ENCODE measurements at places on chromosomes 5 and 9.

- DNase-seq: no peak
These were observed 247.8 kb downstream of the AOPEP start for GRCh38 chr9:94974154-94974879.

GRCh38 chr5:181114844-181115778, 15.9 kb downstream of the OR2V1 start:
- no peak for DNase-seq

GRCh38 chr5:170590566-170590965, 86.7 kb downstream of the KCNIP1 start:
- DNase-seq: no peak

DNA sequence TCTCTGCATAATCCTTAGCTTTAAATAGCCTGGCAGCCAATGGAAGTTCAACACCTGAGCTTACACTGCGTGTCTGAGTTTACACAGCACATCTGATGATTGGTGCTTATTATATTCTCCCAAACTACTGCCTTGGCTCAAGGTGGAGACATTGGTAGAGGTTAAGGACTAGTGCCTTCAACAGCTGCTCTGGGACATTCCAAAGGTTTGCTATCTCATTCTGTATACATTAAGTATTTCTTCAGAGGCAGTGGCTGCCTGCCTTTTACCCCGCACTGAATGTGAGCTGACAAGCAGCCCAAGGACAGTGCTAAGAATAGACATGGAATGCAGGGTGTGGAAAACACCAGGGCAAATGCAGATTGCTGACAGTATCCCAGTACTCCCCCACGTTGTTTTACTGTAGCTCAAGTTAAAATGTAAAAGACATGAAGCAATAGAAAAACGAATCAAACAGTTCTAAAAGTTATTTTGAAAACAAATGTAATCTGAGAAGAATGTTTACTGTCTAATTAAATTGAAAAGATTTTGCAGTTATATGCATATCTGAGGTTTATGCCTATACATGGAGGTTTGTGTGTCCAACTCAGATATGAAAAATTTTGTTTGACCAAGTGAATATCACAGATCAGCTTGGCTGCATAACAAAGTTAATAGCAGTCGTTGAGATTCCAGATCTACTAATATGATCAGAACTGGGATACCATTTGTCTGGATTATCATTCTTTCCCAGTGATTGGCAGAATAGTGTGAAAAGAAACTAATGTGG, 1.8 kb downstream of the HSPB3 start:
- no peak for DNase-seq

DNA sequence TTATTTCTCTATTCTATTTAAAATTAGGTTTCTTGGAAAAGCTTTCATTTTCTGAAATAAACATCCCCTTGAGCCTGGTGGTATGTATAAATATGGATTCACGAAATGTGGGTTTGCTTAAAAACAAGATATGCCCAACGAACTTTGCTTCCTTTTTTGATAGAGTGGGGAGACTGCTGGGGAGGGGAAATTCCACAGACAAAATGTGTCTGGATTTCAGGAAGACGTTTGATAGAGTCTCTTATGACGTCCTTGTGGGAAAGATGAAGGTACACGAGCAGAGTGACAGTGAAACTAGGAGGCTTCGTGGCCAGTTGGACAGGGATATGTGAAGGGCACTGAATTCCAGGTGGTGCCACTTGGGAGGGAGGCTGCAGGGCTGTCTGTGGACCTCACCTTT, 84.5 kb upstream of the RPS23 start:
- no peak for DNase-seq

DNA sequence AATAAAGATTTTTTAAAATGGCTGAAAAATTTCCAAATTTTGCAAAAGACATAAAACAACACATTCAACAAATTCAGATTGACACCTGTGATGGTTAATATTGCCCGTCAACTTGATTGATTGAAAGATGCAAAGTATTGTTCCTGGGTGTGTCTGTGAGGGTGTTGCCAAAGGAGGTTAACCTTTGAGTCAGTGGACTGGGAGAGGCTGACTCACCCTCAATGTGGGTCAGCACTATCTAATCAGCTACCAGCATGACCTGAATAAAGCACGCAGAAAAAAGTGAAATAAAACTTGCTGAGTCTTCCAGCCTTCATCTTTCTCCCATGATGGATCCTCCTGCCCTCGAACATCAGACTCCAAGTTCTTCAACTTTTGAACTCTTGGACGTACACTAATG, 868.0 kb upstream of the CTNND2 start:
- no peak for DNase-seq

DNA sequence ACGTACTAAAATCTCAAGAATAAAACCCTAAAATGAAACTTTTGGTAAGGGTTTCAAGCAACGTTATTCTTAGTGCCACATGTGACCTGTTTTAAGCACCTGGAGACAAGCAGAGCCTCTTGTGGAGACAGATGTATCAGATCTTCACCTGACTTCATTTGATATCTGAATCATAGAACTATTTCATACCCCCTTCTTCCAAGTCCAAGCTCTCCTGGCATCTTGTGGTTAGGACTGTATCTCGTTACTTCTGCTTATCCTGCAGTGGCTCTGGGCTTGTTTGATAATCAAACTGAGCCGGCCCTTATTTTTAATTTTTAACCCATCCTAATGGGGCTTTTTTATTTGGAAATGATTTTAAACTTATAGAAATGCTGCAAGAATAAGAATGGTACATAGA, 11.1 kb upstream of the FSD1L start:
- DNase-seq: no peak

- no peak for DNase-seq
These were observed 588.6 kb upstream of the MEF2C start for GRCh38 chr5:89471541-89471940.

DNA sequence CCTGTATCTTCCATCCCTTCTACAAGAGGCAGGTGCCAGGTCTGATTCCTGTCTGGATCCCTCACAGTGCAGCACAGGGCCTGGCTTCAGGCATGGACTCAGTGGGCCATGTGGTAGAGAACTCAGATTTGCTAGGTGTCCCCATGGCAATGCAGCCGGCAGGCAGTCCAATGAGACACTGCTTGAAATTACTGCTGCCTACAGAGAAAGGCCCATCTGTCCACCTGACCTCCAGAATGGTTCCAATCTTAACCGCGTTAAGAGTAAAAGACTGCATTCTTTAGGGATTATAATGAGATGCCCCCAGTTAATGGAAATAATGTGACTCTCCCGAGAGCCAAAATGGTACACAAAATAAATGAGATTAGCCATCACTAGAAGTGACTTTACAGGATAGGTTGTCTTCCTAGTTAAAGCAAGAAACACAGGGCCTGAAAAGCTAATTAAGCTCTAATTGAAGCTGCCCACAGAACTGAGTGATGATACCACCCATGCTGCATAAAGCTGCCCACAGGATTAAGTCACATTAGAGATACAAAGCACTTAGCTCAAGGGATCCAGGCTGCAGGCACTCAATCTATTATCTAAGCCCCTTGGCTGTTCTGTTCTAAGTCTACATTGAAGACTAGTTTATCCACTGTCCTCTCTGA, 11.4 kb downstream of the FAM193B start:
- no peak for DNase-seq

- DNase-seq: peak; percentile 39
These were observed 29.6 kb upstream of the UBAC1 start for GRCh38 chr9:135990468-135991429.

- no peak for DNase-seq
These were observed 88.8 kb downstream of the LURAP1L start for GRCh38 chr9:12863618-12864017.

GRCh38 chr5:156686380-156686779, 163.7 kb upstream of the PPP1R2B start:
- DNase-seq: no peak

DNA sequence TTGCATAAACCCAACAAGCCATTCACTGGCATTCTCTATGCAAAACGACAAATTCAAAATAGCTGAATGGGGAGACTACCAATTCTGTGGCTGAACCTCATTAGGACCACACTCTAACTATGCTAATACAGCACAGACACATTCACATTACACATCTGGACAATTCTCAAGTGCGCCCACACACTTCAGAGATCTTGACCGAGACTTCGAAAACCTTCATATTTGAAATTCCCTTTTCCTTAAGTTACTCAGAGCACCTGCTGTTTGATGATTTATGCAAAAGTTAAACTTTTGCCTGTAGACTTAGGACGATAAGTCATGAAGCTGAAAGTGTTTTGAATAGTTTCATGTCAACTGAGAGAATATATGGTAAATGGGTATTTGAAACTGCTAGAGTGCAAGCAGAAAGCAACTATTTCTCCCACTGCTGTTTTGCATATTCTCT, 111.9 kb downstream of the FBN2 start:
- no peak for DNase-seq

DNA sequence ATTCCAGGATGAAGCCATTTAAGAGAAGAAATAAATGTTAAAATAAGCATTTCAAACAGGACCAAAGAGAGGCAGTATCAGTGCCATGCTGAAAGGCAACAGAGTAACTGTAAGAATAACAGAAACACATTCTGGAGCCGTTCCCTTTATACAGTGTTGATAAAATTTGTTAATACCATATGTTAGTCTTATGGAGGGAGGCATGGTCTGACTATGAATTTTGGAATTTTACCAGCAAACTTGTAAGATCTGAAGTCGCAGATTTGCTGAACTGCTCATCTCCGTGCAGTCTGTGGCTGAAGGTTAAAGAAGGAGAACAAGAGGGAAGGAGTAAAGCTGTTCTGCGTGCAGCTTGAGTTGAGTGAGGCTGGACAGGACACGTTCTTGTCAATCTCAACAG, 508.4 kb downstream of the NFIB start:
- DNase-seq: no peak

GRCh38 chr9:38334234-38334633, 58.3 kb upstream of the ALDH1B1 start:
- no peak for DNase-seq

DNA sequence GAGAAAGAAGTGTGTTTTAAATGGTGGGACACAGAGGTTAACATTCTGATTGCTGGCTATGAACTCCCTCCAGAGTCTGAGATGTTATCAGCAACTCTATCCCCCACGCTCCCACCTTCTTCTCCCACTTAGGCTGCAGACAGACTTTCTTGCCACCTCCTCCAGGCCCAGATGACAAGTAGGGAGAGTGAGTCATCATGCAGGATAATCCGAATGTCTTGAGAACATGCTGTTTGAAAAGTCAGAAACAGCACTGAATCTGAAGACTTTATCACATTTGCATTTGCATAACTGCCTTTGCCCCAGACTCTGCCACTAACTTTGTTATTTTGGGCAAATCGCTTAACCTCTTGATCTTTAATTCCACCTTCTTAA, 139.8 kb downstream of the ESM1 start:
- DNase-seq: no peak

DNA sequence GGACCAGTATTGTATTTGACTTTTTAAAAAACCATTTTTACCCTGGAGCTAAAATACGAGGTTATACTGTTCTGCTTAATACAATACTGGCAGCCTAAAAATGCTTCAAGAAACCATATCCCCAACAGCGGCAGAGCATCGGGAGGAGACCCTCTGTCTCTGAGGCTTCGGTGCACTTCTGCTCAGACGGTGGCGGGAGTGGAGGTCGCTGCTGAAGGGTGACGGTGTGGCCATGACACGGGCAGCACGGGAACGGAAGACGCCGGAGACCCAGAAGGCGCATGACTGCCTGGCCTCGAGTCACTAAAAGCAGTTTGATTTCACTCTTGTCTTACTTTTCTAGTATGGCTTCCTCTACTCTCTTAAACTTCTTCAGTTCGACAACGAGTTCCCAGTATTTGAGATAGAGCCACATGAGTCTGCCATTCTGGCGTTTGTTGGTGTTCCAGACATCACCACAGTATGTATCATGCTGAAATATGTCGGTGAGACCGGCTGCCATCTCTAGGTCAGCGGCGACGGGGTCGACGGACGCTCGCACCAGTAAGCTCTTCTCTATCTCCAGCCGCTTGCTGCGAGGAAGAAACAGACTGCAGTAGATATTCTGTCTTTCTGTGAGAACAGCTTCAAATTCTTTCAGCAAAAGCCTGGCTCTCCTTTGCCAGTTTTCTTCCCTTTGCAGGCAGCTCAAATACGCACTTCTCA, 12.8 kb downstream of the CCDC127 start:
- DNase-seq: no peak

DNA sequence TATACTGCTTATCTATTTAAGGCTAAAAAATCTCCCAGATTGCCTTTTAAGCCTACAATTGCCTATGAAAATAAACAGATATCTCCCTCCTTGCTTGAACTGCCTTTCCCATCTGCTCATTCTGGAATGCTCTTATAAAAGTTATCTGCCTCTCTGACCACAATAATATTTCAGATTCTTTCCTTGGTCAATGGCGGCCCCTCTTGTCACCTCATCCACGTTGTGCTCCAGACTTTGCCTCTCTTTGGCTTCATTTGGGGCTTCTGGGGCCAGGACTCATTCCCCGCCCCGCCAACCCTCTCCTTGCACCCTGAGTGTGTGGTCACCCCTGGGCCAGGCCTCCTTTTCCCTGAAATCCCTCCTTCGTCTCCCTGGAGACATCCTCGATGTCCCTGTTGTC, 110.0 kb upstream of the RPS23 start:
- no peak for DNase-seq

DNA sequence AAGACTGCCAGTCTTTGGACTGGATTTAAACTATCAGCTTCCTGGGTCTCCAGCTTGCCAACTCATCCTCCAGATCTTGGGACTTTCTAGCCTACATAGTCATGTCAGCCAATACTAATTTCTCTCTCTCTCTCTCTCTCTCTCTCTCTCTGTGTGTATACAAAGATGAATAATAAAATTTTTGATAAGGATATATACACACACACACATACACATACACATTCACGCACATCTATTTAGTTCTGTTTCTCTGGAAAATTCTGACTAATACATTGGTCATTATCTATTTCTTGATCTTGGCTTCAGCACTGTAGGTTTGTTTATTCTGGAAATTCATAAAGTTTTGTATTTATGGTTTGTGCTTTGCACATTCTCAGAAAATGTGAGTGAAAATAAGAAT, 1606.2 kb upstream of the NUDT12 start:
- no peak for DNase-seq

DNA sequence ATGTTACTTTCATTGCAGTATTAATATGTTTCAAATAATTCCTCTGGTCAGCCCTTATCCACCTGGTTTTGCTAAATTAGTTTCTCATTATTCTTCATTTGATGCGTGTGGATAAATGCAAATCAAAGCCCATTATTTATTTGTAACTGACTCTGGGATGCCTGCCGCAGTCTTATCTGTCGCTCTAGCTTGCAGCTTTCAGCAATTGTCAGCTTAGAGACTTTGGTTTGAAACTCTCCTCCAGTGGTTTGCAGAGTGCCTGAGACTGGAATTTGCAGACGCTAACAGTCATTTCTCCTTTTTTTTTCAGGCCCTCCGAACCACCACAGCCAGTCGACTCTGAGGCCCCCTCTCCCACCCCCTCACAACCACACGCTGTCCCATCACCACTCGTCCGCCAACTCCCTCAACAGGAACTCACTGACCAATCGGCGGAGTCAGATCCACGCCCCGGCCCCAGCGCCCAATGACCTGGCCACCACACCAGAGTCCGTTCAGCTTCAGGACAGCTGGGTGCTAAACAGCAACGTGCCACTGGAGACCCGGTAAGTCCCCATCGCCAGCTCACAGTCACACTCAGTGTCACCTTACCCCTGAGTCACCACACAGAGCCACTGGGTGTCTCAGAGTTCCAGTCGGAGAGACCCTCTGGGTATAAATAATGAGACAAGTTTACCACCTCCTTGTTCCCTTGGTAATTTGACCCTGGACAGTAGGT, 339.0 kb upstream of the WWC1 start:
- DNase-seq: no peak

Measured in pulmonary artery endothelial cell (primary cell).